ENCODE measurements at places on chromosomes 2 and 18.

DNA sequence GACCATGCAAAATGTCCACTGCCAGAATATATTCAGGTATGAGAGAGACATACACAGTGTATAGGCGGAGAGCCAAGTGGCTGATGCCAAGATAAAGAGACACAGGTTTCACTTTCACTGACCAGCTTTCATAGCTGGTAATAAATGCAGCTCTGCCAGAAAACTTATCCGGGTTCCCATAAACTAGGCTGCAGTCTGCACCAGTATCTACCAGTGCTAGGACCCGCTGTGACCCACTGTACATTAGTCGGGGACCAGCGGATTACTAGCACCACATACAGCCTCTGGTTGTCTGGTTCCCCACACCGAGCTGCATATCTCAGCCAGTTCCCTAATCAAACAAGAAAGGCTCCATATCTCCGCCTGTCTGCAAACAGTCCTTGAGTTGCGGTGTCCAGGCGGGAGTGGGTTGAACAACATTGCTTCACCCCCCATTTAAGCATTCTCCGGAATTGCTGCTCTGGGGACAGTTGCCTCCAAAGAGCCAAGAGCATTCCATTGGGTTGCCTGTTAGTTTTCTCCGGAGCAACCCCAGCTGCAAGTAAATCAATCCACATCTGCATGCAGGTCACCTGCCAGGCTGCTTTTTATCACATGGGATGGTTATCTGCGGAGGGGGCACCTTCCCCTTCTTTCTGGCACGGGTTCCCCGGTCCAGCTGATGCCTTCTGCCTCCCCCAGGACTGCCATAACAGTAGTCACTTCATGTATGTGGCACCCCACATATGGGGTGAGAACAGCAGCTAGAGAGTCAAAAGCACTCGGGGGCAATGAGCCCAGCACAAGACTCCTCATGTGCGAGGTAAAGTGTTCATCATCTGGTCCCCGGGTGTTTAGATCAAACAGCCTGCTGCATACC is 18.0 kb upstream of the KLHL23 start:
- no peak for DNase-seq

DNA sequence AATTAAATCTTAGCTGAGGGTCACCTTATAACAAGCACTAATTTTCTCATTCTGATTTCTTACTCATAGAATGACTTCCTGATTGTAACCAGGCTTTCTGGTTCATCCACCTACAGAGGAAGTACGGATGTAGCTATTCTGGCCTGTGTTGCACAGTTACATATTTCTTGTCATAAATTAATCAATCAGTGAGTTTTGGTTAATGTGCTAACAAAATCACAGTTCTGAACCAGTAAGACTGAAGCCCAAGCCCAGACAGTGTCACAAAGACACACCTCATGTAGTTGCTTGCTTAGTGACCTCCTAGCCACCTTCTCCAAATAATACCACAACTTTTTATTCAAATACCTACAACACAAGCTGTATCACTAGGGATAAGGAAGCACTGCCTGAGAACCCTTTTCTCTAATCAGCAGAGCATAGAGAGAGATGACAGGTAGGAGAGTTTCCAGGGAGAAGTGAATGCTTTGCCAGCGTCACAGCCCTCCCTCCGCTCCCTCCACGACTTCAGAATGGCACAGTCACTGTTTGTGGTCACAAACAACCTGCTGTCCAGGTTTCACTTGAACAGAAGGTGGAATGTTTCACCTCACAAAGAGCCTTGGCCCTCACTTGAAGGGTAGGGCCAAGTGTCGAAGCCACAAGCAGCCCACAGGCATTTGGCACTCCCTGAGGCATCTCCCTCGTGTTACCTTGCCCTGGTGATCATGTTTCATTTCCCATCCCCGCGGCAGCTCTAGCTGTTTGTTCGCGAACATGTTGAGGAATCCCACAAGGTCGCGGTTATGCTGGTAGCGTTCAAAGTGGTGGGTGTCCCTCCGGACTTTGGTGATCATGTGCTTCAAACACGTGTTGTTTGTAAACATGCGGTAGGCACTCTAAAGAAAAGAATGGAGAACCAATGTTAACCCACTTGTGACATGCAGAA is 120.8 kb upstream of the STK17B start:
- no peak for DNase-seq

- DNase-seq = no peak
These were observed 473.9 kb upstream of the SYT4 start for GRCh38 chr18:43751203-43751602.

DNA sequence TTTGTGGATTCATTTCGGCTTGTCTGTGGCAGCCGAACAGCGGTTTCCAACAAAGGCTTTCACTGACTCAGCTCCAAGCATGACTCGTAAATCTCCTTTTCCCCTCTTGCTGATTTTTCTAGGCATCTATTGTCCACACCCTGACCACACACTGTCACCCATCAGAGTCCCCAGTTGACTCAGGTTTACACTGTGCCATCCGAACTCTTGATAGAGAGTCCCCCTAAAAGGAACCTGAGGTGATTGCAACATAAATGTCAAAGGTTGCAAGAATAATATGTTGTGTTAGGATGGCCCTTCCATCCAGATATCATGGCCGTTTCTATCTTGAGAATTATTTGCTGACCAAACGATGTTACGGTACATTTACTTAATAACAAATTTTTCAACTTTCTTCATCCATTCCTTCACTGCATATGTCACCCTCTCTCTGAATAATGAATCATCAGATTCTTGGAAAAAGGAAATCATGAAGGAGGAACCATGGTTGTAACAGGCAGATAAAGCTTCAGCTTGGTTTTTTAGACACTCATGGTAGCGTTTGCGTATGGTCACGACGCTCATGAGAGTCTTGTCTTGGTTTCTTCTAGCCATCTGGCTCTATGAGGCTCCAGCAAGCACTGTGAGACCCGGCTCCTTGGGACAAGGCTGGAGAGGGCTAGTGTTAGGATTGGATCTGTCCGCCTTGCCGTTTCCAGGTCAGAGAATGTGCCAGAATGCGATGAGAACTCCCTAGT is 72.1 kb downstream of the NPAS2 start:
- DNase-seq = no peak

DNA sequence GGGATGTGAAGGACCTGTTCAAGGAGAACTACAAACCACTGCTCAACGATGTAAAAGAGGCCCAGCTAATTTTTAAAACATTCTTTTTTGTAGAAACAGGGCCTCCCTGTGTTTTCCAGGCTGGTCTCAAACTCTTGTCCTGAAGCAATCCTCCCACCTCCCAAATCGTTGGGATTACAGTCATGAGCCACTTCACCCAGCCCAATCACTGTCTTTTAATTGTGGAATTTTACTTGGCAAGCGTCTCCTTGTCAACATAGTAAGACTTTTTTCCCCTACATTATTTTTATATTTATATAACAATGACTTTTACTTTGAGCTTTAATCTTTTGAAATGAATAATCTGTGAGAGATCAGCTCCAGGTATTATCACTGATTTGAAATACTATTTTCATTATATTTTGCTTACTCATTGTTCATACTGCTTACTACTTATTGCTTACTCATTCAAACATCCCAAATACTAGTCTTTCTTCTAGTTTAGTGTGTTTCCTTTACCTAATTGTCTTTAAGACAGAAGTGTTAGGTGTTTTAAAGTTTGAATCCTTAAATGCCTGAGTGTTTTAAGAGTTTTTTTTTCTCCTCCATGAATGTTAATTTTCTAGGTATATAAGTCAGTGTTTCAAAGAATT is 48.9 kb downstream of the PTPN4 start:
- no peak for DNase-seq

GRCh38 chr2:218290316-218291261 is 1.7 kb downstream of the TMBIM1 start:
- peak; percentile 43 for DNase-seq

- no peak for DNase-seq
These were observed 3.9 kb upstream of the TRIB2 start for GRCh38 chr2:12712881-12713280.

DNA sequence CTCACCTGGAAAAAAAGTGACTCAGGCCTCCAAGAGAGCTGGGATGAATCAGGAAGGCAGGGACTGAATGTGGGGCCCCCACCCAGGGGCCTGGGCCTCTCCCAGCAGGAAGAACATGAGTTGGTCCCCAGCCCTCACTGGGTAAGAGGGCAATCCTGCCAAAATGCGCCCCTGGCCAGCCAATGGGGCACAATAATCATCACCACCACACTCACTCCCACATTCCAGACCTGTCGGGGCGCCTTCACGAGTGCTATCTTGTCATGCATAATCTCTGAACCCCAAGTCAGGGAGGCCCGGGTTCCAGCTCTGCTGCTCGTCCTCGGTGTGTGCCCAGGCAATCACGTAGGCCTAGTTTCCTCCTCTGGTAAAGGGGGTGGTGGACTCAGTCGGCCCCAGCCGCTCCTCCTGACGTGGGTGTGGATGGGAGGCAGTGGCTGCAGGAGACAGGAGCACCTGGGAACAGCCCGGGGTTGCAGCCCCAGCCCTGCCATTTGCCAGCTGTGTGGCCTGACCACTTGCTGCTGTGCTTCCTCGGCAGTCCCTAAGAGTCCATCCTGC is 115.1 kb downstream of the CYP26B1 start:
- DNase-seq = no peak

Measured in GF-D8 (cell line).